ENCODE measurements at places on chromosomes 2 and 18.

DNA sequence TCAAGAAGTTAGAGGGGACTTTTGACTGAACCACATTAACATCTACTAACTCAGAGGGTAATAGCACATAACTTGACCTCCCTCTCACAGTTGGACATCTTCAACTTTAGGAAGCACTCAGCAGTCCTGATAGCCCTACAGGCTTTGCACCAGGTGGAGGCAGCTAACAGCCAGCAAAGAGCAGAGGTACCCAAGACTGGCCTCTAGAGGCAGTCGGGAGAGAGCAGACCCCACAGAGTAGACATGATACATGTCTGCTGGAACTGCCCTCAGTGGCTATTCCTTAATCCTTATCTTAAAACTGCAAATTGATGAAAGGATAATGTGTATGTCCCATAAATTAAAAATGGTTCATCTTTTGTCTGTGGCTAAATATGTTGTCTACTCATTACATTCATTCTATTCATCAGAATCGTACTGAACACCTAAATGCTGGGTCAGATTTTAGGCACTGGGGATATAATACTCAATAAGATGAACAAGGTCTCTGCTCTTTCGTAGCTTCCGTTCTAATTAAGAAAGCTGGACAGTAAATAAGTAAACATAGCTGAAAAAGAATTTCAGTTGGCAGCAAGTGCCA is 49.8 kb downstream of the CAB39 start:
- no peak for DNase-seq

GRCh38 chr2:19262150-19262549 is 96.3 kb downstream of the OSR1 start:
- no peak for DNase-seq

DNA sequence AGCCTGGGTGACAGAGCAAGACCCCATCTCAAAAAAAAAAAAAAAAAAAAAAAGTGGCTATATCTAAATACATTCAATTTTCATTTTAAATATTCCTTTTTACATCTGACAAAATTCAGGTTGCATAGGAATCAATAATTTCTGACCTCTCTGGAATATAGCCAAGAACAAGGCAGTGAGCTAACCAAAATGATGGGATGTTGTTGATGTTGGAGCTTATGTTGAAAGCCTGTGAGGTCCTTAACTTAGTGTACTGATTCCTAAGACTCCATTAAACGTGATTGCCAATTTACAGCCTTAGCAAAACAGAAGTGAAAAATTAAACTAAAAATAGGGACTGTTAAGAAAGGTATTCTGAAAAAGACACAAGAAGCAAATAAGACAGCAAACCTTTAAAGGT is 109.6 kb downstream of the MEP1B start:
- DNase-seq = no peak

GRCh38 chr2:169928463-169928864 is 101.2 kb downstream of the UBR3 start:
- peak; percentile 9 for DNase-seq

- DNase-seq = no peak
Observed at GRCh38 chr18:67672155-67672554, 155.6 kb upstream of the DSEL start.

GRCh38 chr2:215797676-215798075 is 215.7 kb downstream of the MREG start:
- no peak for DNase-seq

GRCh38 chr2:241859436-241860183 is 916 bp upstream of the PDCD1 start:
- DNase-seq = peak; percentile 83

DNA sequence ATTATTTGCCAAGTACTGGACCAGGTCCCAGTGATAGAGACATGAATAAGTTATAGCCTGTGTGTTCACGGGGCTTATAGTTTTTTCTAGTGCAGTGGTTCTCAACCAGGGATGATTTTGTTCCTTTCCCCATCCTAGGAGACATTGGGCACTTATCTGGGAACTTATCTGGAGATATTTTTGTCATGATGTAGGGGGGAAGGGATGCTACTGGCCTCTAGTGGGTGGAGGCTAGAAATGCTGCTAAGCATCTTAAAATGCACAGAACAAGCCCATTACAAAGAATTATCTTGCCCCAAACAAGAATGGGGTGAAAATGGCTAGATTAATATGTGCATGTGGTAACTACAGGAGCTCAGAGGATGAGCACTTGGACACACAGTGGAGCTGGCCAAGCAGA is 75.2 kb downstream of the KLHL29 start:
- DNase-seq = no peak

DNA sequence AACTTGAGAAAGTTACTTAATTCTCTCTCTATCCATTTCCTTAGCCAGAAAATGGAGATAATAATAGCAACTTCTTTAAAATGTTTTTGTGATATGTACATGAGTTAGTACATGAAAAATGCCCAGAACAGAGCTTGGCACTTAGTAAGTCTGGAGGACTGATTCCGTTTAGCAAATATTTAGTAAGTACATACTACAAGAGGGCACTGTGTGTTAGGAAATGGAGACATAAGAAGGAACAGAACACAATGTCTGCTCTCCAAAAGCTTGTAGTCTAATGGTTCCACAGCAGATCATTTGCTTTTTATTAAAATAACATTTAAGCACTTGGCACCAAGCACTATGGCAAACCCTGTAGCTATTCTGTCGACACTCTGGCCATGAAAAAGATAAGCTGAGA is 47.5 kb upstream of the CDH20 start:
- no peak for DNase-seq

DNA sequence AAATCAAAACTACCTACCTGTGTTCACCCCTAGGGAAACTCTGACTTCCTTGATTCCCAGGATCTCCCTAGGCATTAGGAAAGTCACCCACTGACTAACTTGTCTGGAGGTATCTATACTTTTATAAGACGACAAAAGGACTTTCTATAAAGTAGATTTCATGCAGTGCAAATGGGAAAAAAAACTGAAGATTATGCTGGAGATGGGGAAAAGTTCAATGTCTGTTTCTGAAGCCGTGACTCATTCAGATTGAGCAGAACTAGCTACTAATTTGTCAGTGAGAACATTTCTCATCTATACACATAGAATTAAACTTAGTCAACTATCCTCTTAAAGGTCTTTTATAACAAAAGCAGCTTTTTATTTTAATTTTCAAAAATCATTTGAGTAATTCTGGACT is 6.0 kb downstream of the SEPTIN10 start:
- no peak for DNase-seq

Data from GM06990 (cell line).